ENCODE measurements at places on chromosomes 3 and 15. TPM values are rescaled to one million over a fixed set of nuclear protein-coding genes. Genes with fewer than 3 reads are reported as not detected.
A peak's percentile ranks its signal among the peaks of the same experiment; 100 is the strongest.

DNA sequence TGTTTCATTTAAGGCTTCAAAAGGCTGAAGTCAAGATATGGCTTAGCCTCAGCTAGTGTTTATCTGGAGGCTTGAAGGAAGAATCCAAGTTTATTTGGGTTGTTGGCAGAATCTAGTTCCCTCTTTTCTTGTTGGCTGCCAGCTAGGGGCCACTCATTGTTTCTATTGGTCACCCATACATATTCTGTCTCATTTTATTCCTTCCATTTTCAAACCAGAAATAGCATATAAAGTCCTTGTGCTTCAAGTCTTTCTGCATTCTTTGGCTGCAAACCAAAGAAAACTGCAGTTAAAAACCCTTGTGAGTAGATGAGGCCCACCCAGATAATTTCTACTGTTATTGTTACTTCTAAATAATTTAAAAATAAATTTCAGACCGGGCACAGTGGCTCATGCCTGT lies 301.7 kb downstream of the OXSM start:
- H3K27me3 ChIP-seq: no peaks in the 10 kb centered on the region
- no peak overlapping the region for H3K27ac ChIP-seq
- no peaks in the 10 kb centered on the region for H3K4me1 ChIP-seq
- H3K36me3 ChIP-seq: no peaks in the 10 kb centered on the region
- no peak overlapping the region for H3K4me3 ChIP-seq

DNA sequence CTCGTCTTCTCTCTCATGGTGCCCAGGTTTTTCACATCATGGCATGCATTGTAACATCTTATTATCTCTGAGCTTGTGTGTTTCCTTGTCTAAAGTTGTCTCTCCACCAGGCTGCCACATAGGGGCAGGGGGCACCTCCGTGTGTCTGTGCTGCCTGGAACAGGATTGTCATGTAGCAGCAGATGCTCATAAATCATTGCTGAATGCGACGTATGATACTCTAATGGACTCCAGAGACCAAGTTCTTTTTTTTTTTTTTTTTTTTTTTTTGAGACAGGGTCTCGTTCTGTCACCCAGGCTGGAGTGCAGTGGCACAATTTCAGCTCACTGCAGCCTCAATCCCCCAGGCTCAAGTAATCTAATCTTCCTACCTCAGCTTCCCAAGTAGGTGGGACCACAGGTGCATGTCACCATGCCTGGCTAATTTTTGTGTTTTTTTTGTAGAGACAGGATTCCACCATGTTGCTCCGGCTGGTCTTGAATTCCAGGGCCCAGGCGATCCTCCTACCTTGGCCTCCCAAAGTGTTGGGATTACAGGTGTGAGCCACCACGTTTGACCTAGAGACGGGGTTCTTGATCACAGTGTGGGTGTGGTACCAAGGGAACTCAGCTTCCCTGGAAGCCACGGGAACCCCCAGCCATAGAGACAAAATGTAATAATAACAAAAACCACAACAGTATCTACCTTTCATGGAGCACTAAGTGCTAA lies 4.7 kb upstream of the DNASE1L3 start:
- H3K27me3 ChIP-seq: no peaks in the 10 kb centered on the region
- H3K4me3 ChIP-seq: no peak overlapping the region
- no peak overlapping the region for H3K27ac ChIP-seq
- no peak for DNase-seq

GRCh38 chr3:49740427-49740826 lies 16.7 kb upstream of the GMPPB start:
- H3K4me3 ChIP-seq: no peak overlapping the region
- no peak for DNase-seq
- no peaks in the 10 kb centered on the region for H3K4me1 ChIP-seq
- no peak overlapping the region for H3K27ac ChIP-seq
- H3K36me3 ChIP-seq: no peaks in the 10 kb centered on the region
- no peaks in the 10 kb centered on the region for H3K27me3 ChIP-seq

GRCh38 chr3:141789281-141789680 lies 26.1 kb downstream of the GRK7 start:
- no peak overlapping the region for H3K4me3 ChIP-seq
- no peaks in the 10 kb centered on the region for H3K4me1 ChIP-seq
- DNase-seq: peak; percentile 22
- no peaks in the 10 kb centered on the region for H3K36me3 ChIP-seq

DNA sequence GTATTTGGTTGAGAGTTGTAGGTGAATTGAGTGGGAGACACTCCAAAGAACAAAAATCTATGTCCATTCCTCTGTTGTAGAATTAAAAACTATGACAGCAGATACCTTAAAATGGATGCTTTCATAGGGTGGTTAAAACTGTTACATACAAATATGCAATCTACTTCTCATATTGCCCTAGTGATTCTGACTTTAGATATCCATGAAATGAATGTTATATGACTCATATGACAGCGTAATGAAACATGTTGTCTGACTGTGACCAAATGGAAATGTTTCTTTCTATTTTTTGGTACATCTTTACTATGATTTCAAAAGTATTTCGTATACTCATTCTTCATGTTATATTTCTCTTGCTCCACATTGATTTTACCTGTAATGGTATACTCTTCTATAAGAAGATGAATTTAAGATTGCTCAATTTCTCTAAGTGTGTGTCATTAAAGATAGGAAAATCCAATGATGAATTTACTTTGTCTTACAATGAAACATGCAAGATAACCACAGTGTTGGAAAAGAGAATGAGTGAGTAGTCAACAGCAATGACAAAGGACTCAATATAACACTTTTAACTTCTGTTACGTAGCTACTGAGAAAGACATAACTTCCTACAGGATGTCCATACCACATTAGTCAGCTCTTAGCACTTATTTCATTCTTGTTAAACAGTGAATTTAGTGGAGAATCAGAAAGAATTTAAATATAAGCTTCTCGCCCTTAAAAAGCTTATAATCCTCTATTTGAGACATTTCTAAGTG lies 79.3 kb upstream of the LSAMP start:
- no peak for DNase-seq
- no peak overlapping the region for H3K4me3 ChIP-seq
- no peak overlapping the region for H3K27ac ChIP-seq
- no peaks in the 10 kb centered on the region for H3K27me3 ChIP-seq
- H3K36me3 ChIP-seq: no peaks in the 10 kb centered on the region
- H3K4me1 ChIP-seq: no peaks in the 10 kb centered on the region

DNA sequence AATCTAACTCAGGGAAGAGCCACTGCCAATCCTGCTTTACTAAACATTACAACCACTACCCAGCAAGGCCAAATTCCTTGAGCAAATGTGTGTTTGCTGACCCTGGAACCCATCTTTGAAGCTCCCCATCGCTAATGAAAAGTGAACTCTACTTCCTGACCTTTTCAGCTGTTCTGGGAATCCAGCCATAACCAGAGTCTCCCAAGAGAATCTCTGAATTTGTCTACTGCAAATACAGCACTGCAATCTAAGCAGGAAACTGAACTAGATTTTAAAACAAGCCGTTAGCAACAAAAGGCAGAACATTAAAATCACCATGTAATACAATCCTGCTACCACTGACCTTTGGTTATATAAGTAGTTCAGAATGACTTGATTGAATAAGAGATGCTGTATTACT lies 309.2 kb downstream of the MAGI1 start:
- no peaks in the 10 kb centered on the region for H3K36me3 ChIP-seq
- DNase-seq: peak; percentile 57
- no peak overlapping the region for H3K4me3 ChIP-seq

DNA sequence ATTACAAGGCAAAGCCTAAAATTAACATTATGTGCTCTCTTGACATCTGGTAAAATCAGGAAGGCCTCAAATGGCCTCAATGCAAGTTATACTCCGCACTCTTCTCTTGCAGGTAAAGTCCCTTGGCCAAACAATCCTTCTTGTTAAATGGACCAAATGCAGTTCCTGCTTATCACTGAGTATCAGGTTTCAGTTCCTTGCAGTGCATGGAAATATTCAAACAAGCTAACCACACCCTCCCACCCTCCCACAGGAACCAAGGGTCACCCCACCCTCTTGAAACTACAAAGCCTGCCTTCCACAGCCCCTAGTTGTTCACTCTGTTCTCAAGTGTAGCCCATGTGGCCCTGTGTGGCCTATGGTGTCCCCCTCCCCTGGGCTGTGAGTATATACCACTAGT lies 171.9 kb upstream of the CADPS start:
- no peaks in the 10 kb centered on the region for H3K27me3 ChIP-seq
- no peaks in the 10 kb centered on the region for H3K4me1 ChIP-seq
- no peaks in the 10 kb centered on the region for H3K36me3 ChIP-seq
- DNase-seq: no peak

DNA sequence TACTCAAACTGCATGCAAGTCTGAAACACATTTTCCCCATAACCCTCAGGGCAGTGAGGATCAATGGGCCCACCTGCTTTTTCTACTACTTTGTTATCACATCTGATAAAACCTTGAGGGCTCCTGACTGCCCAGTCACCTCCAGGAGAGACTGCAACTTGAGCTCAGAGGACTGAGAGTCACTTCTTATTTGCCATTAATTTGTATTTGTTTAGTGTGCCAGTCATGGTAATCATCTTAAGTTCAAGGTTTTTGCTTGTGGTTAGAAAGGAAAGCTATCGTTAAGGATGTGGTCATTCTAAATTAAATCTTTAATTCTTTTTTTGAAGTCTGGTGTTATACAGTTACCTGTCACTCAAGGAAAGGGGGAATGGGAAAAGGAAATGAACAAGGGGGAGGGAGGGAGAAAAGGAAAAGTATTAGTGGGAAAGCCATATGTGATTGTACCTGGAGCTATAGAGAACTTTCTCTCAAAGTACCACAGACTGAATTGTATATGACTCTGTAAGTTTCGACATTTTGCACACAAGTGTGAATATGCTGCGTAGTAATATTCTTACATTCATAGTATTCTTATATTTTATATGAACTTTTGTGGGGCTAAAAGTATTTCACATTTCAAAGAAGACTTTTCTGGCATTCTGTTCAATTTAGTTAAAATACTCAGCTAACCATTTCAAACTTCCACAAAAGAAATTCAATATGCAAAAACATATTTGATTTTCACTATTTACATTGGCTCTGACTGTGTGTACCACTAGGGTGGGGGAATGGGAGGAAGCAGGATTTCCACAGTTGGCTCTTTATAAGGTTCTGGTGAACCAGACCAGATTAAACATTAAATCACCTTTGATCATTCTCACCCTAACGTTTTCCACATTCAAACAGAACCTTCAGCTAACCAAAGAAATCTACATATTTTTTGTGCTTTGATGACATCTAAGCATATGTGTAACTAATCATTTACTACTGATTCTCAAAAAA lies 166.5 kb upstream of the ATP11B start:
- H3K36me3 ChIP-seq: no peaks in the 10 kb centered on the region
- H3K4me1 ChIP-seq: no peaks in the 10 kb centered on the region
- H3K27me3 ChIP-seq: no peaks in the 10 kb centered on the region
- no peak overlapping the region for H3K4me3 ChIP-seq
- H3K27ac ChIP-seq: no peak overlapping the region
- no peak for DNase-seq

DNA sequence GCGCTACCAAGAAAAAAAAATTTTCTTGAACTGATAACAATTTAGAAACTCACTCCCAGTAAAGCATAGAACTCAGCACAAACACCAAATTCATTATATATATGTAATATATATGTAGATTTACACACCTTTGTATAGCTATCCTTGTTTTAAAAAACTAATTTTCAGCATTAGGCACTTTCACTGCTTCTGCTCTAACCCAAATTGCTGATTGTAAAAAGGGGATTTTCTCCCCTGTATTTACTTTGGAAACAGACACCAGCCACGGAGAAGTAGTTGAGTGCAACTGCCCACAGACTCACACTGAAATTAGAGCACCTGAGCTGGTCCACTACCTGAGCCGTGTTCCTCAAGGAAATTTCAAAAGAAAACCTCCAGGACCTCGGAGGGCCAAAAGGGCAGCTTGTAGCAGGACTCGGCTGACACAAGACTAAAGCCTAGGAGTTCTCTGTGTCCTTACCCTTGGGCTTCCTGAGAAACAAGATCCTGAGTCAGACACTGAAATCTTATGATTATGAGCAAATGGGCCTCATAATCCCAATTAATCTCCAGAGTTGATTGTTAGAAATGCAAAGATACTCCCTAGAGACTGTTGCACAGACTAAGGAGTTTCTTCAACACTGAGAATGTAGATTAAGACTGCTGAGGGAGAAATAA lies 106.0 kb downstream of the TNIK start:
- H3K4me1 ChIP-seq: peaks cover 14% of the 10 kb centered on the region
- H3K27me3 ChIP-seq: no peaks in the 10 kb centered on the region
- H3K27ac ChIP-seq: no peak overlapping the region
- H3K36me3 ChIP-seq: no peaks in the 10 kb centered on the region
- peak; percentile 11 for DNase-seq
- H3K4me3 ChIP-seq: no peak overlapping the region

GRCh38 chr3:68878322-68878721 lies 54.0 kb downstream of the TAFA4 start:
- H3K27ac ChIP-seq: no peak overlapping the region
- DNase-seq: peak; percentile 3
- H3K36me3 ChIP-seq: no peaks in the 10 kb centered on the region
- H3K27me3 ChIP-seq: no peaks in the 10 kb centered on the region

DNA sequence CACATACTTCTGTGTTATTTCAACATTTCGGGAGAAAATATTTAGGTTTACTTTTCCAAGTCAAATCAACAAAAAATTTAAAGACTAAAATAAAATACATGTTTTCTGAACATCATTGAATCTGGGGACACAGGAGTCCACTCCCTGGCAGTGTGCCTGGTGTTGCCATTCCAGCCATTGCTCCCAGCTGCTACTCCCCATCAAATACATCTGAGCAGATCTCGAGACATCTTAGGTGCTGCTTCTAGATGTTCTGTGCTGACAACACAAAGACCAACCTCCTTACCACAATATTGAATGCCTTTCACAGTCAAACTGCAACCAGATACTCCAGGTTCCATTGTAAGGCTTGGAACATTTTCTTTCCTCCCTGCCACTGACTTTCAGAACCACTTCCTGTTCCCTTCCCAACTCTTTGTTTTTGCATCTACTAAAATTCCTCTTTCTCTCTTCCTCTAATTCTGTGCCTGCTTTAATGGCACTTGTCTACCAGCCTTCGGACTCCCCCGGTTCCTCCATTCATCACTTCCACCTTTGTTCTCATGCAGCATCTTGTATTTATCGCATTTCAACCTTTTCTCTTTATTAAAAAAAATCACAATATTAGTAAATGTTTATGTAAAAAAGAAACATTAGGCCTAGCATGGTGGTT lies 81.1 kb upstream of the SLC4A7 start:
- peaks cover 3% of the 10 kb centered on the region for H3K4me1 ChIP-seq
- no peak for DNase-seq
- no peak overlapping the region for H3K27ac ChIP-seq
- H3K4me3 ChIP-seq: no peak overlapping the region
- no peaks in the 10 kb centered on the region for H3K36me3 ChIP-seq

- H3K4me1 ChIP-seq: no peaks in the 10 kb centered on the region
- H3K27ac ChIP-seq: no peak overlapping the region
- no peaks in the 10 kb centered on the region for H3K27me3 ChIP-seq
These were observed 7.4 kb upstream of the ZNF774 start for GRCh38 chr15:90344662-90345061.

GRCh38 chr3:15726043-15726442 lies 71.7 kb downstream of the ANKRD28 start:
- H3K27me3 ChIP-seq: no peaks in the 10 kb centered on the region
- H3K36me3 ChIP-seq: no peaks in the 10 kb centered on the region
- H3K4me3 ChIP-seq: no peak overlapping the region
- no peak for DNase-seq

Gene RLBP1
- total RNA-seq: not detected

Gene GOLGA8T
- not detected for total RNA-seq
